ENCODE measurements at places on chromosomes 16 and 17.
A peak's percentile ranks its signal among the peaks of the same experiment; 100 is the strongest.

DNA sequence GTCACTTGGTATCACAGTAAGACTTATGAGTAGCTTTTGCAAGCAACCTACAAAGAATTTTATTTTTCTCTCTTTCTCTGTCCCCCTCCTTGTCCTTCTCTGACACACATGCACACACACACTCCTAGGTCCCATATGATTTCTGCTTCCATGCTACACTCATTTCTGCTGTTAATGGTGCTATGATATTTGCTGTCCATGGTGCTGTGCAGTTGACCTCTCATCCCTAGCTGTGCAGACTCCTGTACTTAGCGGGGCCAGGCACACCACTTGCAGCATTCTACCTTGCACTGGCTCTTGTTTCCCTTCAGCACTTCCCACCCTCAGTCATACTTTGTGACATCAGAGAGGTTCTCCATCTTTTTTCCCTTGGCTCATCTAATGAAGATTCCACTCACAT is 158.9 kb upstream of the CNTNAP4 start:
- no peak for DNase-seq

DNA sequence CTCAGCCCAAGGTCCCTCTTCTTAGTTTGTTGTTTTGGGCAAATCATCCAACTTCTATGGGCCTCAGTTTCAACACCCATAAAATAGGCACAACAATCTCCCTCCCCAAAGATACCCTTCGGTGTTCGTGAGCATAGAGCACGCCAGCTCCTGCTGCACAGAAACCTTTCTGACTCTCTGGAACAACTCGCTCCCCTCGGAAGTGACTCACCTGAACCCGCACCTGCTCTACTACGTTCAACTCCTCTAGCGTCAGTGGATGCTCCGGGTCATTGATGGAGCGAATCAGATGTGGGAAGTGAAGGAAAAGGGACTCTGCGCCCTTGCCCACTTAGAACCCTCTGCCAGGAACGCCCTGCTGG is 445 bp downstream of the CIAO2B start:
- DNase-seq, result no peak

- no peak for DNase-seq
Measured at GRCh38 chr17:21291357-21291756, 6.8 kb downstream of the MAP2K3 start.

GRCh38 chr17:82330322-82331239 is 3.0 kb downstream of the SECTM1 start:
- DNase-seq, result peak; percentile 55

GRCh38 chr17:16939606-16940115 is 32.3 kb downstream of the TNFRSF13B start:
- DNase-seq, result no peak

DNA sequence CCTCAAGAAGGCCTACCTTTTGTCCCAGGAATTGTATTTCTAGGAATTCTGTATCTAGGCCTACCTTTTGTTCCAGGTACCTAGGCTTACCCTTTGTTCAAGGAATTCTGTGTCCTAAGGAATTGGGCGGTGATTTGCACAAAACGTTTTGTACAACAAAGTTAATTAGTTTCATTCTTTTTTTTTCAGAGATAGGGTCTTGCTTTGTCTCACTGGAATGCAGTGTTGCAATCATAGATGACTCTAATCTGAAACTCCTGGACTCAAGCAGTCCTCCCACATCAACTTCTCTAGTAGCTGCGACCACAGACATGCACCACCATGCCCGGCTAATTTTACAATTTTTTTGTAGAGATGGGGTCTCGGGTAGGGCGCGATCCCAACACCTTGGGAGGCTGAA is 7.0 kb downstream of the CDR2L start:
- DNase-seq, result no peak

- DNase-seq, result no peak
Measured at GRCh38 chr17:35548978-35549377, 11.5 kb upstream of the SLFN12L start.

- no peak for DNase-seq
Measured at GRCh38 chr17:18028114-18028951, 10.6 kb downstream of the ATPAF2 start.

DNA sequence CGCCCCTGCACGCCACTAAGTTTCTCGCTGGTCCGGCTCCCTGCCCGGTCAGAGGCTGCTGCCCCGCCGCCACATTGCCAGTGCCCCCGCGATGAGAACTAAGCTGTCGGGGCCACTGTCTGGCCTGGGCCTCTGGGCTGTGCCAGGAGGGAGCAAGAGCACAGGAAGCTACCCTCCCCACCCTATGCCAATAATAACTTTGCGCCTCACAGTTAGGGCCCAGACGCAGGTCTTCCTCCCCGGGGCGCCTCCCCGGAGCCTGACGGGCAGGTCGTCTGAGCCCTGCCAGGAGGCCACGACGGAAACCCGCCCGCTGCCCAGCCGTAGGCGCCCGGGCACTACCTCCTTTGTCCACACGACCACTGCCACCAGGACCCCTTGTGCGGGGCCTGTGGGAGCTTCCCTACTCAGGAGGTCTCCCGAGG is 1.5 kb downstream of the ZFPM1 start:
- peak; percentile 50 for DNase-seq

- DNase-seq, result no peak
Measured at GRCh38 chr16:82990155-82990554, 363.4 kb downstream of the CDH13 start.

DNA sequence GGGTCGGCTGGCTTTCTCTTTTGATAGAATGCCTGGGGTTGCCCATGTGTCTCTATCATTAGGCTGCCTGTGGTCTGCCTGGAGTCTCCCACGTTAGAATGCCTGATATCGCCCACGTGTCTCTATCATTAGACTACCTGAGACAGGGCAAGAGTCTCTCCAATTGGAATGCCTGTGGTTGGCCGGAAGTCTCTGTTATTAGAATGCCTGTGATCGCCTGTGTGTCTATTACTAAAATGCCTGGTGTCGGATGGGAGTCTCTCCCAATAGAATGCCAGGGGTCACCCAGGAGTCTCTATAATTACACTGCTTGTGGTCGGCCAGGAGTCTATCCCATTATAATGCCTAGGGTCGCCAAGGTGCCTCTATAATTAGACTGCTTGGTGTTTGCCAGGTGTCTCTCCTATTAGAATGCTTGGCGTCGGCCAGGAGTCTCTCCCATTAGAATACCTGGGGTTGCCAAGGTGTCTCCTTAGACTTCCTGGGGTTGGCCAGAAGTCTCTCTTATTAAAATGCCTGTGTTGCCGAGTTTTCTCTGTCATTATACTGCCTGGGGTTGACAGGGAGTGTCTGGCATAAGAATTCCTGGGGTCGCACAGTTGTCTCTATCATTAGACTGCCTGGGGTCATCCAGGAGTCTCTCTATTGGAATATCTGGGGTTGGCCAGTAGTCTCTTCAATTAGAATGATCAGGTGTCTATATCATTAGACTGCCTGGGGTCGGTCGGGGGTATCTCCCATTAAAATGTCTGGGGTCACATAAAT is 2272.8 kb downstream of the TP53TG3F start:
- DNase-seq, result no peak

DNA sequence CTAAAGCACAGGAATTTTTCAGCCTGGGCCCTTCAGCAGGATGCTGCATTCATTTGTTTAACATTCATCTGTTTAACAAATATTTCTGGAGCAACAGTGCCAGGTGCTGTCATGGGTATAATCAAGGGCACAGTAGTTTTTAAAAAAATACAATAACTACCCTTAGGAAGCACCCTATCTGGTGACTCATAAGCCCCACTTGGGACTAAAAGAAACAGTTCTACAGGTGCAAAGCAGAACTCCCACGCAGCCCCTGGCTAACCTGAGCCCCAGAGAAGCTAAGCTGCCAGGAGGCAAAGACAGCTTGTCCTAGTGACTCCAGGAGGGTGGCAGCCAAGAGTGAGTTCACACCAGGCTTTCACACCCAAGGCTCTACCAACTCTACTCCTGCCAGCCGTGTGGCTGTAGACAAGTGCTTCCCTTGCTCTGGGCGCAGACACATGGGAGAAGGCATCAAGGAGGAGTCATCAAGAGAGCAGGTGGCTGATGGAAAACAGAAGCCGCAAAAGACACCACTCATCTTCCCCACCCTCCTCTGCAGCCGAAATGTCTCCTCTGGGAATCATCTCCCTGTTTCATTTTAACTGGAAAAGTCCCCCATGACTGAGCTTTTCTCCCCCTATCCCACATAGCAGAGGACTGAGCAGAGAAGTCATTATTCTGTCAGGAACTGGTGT is 14.4 kb downstream of the CUEDC1 start:
- no peak for DNase-seq

DNA sequence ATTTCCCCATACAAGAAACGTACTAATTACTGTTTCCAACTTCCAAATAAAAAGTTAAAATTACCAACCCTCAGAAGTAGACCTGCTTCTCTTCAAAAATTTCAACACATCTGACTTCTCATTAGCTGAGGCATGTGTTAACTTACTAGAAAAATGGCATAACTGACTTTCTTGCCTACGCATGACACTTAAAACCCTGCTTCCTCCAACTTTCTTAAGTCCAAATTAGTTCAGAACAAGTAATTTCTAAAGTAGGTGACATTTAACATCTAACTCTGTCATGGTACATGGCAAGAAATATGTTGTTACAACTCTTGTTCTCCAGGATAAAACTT is 6.7 kb downstream of the USP7 start:
- no peak for DNase-seq

GRCh38 chr17:63425483-63425882 is 20.6 kb downstream of the CYB561 start:
- peak; percentile 91 for DNase-seq

DNA sequence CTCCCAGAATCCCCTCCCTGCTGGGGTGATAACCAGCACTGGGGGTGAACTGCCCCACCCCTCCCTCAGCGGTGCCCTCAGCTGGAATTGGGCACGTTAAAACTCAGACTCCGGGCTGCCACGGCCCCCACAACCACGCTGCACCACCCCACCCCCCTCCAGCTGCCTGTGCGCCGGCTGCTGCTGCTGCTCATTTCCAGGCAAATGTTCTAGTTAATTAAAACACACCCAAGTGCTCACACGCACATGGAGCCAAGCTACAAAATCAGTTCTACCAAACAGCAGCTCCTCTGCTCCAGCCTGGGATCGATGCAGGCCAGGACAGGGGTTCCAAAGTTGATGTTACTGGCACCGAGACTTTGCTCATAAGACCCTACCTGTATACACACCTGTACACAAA is 180.5 kb downstream of the ZNF423 start:
- DNase-seq, result no peak

- no peak for DNase-seq
Measured at GRCh38 chr17:41973408-41973811, 6.8 kb downstream of the CNP start.

- no peak for DNase-seq
Measured at GRCh38 chr17:80861892-80862291, 129.7 kb upstream of the CHMP6 start.

- peak; percentile 45 for DNase-seq
Measured at GRCh38 chr16:54447576-54448440, 161.2 kb upstream of the IRX3 start.

GRCh38 chr17:55986817-55987216 is 166.5 kb upstream of the ANKFN1 start:
- DNase-seq, result no peak

DNA sequence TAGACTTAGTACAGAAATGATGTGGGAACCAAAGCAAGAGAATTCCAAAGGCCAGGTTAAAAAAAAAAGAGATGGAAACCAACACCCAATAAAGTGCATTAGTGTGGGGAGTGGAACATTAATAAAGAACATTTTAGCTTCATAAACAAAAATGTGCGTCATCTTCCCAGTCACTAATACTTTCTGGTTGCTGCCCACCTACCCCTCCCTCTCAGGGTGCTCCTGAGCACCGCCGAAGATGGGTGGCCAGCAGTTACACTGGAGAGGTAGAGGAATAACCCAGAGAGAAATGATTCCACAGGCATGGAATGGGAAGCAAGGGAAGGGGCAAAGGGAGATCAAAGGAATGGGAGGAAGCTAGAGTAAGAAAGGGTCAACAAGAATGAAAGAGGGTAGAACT is 6.0 kb upstream of the CHD3 start:
- no peak for DNase-seq

- peak; percentile 68 for DNase-seq
Measured at GRCh38 chr16:68737730-68738629, 888 bp downstream of the CDH1 start.

- DNase-seq, result no peak
Measured at GRCh38 chr16:10780628-10781027, 37.0 kb downstream of the NUBP1 start.

GRCh38 chr16:56348168-56349085 is 76.9 kb downstream of the AMFR start:
- DNase-seq, result no peak

- DNase-seq, result peak; percentile 54
Measured at GRCh38 chr16:2026461-2027023, at the start of gene NHERF2. Gene NHERF2 (plus strand): TSS chr16:2026902. CDS start chr16:2027006, 104 bp downstream.

- DNase-seq, result no peak
Measured at GRCh38 chr17:75566834-75567233, 20.8 kb upstream of the MYO15B start.

GRCh38 chr17:49334744-49335512 is 27.1 kb downstream of the ZNF652 start:
- DNase-seq, result no peak

DNA sequence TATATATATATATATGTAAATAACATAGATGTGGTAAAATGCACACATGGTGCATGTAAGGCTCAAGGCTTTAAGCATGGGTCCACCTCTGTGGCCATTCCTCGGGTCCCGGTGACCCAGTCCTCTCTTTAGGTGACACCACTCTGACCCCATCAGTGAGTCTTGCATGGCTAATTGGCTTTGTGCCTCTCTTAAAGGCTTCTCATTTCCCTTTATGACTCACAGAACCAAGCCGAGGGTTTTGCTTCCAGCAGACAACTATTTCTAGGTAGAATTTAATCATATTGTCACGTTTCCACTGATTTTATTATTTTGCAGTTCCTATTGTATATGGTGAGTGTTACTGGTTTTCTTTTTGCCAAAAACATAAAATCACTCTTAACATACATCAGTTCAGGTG is 59.7 kb downstream of the PLCG2 start:
- no peak for DNase-seq

- DNase-seq, result no peak
Measured at GRCh38 chr17:14307560-14308024, 6.7 kb downstream of the HS3ST3B1 start.

DNA sequence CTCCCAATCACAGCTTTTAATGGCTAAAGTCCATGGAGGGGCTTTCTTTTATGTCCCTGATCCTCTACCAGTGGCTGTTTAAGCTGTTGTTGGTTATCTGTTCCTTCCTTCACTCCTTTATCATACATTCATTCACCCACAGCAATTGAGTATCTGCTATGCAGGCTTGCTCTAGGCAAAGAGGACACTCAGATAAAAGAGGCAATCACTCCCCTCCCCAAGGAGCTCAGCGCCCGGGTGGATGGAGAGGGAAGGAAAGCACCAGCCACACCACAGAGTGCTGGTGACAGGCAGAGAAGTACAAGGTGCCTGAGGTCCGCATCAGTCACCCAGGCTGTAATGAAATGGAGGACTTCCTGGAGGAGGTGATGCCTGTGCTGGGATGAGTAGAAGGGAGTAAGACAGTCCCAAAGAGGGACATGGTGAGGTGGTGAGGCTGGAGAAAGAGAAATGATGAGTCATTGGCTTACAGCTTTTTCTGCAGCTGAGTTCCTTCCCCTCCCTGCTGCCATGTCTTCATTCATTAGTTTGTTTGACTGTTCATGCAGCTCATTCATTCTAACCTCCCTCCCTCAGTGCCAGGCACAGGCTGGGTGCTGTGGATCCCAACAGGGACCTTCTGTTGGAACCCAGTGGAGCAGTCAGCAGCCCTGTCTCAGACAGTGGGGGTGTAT is 12.8 kb upstream of the NGFR start:
- DNase-seq, result peak; percentile 49

GRCh38 chr17:49339354-49339753 is 22.7 kb downstream of the ZNF652 start:
- DNase-seq, result peak; percentile 69

- peak; percentile 19 for DNase-seq
Measured at GRCh38 chr17:40884708-40885512, at the start of gene KRT20. Gene KRT20 (minus strand): TSS chr17:40885242. CDS start chr17:40885185, 57 bp downstream.

GRCh38 chr17:79503126-79503839 is 107.6 kb downstream of the RBFOX3 start:
- DNase-seq, result no peak
